CD4-positive, alpha-beta T cell treated with Interleukin-21 for 1 hour (primary cell): ENCODE measurements at places on chromosomes 3 and 15.

DNA sequence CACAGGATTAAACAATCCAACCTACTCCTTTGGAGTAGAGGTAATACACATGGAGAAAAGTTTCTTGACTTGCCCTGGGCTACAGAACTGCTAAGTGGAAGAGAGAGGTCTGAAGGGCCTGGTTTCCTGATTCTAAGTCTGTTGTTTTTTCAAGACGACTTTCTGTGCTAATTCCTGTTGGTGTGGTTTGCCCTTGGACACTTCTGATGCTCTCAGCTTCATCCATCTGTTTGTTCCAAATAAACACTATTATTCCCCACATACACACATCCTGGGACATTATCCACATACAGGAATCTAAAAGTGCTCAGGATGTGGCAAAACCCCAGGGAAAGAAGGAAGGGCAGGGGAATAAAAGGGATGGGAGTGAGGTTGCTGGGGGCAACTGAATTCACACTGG lies 393.5 kb upstream of the TBL1XR1 start:
- DNase-seq, result no peak

DNA sequence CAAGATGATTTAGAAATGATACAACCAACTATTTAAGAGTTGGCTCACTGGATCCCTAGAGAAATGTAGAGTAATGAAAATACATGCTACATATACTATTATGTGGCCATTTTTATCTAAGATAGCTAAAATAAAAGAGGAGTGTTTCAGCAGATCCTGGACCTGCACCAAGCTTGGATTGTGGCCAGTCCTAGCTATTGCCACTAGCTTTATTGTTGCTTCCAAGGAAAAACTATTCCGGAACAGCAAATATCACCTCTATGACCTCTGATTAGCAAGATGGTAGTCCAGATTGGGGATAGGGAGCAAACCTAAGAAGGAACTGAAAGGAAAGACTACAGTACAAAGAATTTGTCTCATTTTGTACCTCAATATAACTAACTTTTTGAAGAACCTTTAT lies 63.7 kb upstream of the NDN start:
- no peak for DNase-seq

DNA sequence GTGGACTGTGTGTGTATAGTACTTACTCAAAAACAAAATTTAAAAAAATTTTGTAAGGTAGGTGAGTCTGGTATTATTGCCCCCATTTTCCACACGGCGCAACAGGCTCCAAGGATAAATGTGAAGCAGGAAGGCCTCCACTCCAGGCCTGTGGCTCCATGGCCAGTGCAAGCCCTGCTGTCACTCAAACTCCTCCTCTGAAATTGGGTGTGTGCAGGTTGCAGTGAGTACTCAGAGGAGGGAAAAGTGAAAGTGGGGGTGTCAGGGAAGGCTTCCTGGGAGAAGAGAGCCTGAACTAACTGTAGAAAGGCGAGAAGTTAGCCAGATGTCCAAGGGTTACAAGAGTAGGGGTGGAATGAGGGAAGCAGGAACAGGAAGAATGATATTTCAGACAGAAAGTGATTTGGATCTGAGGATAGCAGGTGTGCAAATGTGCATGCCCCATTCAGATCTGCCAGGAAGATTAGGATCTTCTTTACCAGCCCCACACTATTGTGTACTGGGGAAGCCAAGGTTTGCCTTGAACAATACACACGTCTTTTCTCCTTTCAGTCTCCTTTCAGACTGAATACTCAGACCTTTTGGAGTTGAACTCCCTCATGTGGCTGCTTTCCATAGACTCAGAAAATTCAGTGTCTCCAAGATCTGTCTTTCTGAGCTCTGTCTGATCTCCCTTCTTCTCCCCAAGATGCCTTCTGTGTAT lies 48.7 kb upstream of the RYK start:
- DNase-seq, result no peak

GRCh38 chr15:70240082-70240481 lies 142.4 kb upstream of the TLE3 start:
- no peak for DNase-seq

DNA sequence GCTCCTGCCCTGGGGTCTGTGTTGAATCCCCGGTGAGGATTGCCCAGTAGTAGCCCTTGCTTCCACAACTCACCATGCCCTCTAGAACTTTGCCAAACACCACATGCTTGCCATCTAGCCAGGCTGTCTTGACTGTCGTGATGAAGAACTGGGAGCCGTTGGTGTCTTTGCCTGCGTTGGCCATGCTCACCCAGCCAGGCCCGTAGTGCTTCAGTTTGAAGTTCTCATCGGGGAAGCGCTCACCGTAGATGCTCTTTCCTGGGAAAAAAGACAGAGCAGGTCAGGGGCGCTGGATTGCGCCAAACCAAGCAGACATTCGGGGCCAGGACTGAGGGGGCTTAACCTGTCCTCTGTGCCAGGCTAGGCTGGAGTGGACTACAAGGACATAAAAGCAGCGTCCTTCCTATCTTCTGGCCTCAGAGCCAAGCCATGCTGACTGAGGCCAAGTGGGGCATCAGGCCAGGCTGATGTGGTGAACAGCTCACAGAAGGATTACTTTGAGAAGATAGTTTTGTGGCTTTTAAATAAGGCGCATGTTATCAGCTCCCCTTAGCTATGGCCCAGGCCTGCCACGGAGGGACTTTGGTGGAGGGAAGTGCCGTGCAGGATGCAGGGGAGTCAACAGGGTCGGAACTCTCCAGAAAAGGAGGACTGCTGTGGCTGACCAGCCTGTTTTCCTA lies 5.3 kb downstream of the SNX22 start:
- DNase-seq, result no peak

DNA sequence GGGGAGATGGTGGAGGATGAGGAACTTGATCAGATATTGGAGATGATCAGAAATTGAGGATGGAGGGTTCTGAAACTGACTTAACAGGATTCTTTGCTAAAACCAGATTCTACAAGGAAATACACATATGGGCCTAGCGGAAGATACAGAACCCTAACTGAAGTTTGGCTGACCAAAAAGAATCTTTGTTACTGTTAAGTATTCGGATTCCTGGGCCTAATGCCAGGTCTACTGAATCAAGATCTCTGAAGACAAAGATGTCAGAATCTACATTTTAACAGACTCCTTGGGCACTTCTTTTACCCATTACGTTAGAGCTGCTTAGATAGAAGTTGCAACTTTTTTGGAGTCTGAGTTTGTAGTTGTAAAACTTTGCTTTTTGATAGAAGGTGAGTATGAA lies 137.7 kb downstream of the FNDC3B start:
- no peak for DNase-seq

GRCh38 chr3:33490641-33491241 lies 50.5 kb upstream of the UBP1 start:
- no peak for DNase-seq

DNA sequence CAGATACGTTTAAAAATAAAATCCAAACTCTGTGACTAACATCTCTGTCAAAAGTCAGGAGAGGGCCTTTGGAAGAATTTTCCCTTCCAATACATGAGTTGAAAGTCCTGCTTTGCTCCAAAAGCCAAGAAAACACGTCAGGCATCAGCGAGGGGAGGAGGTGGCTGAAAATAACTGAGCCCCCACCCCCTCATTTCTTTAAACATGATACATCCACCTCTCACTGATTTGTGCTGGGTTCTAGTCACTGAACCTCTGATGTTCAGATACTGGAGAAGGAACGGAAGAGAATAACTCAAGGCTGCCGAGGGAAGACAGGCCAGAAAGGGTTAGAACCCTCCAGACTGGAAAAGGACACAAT lies 9.4 kb upstream of the SEMA5B start:
- no peak for DNase-seq

DNA sequence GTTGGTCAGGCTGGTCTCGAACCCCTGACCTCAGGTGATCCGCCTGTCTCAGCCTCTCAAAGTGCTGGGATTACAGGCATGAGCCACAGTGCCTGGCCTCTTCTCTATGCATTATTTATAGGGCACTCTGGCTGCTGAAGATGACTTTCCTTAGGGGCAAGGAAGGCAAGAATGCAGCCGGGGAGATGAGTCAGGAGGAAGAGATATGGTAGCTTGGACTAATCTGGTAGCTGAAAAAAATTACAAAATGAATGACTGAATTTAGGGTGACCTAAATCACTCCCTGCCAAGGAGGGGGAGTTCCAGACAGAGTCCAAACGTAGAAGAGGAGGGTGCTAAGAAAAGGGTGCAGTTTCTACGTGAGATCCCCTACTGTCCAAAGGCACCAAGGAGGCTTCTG lies 14.2 kb downstream of the RHCG start:
- DNase-seq, result no peak

DNA sequence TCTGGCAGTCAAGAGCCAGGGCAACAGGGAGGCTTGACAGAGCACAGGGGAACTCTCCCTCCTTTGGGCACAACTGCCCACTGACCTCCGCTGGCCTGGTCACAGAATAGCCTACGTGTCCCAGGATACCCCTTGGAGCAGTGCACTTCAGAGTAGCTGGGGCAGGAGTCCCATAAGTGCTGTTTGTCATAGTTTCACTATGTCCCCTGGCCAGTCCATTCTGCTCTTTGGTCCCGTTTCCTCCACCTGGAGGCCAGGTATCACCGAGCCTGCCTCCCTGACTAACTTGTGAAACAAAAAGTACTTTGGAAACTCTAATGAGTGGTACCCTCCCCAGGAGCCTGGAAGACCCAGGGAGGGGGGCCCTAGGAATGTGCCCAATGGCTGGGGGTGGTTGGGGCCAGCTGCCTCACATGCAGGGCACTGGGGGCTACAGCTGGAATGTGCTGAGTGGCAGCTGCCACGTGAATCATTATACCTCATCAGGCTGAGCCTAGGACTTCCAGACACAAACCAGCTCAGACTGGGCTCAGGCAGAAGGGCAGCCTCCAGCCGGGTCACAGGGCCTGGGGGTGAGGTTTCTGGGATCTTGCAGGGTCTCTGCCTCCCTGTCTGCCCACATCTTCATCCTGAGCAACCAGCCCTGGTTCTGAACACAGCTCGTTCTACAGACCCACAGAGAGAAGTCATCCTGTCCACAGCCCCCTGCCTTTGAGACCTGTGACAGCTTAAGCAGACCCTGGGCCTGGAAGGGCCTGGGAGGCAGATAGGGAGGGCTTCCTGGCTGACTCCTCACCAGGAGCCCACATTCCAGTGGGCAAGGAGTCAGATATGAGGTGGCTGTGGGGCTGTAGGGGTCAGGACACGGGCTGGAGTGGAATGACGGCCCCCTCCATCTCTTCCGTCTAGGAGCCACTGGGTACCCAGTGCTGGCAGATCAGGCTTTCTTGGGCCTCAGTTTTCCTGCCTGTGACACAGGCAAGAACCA lies 914 bp upstream of the PTH1R start:
- DNase-seq, result no peak

- no peak for DNase-seq
Measured at GRCh38 chr3:102531686-102532085, 96.9 kb downstream of the ZPLD1 start.

GRCh38 chr3:64884536-64884935 lies 196.7 kb upstream of the ADAMTS9 start:
- no peak for DNase-seq

DNA sequence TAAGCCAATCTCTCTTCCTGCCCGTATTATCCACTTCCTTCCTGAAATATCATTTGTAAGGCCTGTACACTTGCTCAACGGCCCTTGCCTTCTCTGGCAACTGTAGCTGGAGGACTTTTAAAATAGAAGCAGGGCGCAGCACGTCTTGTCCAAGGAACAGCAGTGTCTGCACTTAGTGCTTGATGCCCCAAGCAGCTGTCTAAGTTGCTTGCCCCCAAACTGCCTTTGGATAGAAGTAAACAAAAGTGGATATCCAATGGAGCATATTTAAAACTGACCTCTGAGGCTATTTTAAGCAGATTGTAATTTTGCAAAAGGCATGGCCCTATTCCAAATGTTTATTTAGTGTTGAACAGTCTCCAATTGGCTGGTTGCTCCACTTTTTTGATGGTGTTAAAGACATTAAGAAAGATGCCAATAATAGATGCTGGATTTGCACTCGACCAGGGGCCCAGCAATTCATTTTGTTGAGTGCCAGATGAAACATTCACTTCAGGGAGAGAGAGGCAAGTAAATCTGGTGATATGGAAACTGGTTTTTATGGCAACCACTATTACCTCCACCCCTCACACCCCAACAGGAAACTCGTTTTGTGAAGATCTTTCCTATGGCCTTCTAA lies 526.8 kb upstream of the TBL1XR1 start:
- no peak for DNase-seq

DNA sequence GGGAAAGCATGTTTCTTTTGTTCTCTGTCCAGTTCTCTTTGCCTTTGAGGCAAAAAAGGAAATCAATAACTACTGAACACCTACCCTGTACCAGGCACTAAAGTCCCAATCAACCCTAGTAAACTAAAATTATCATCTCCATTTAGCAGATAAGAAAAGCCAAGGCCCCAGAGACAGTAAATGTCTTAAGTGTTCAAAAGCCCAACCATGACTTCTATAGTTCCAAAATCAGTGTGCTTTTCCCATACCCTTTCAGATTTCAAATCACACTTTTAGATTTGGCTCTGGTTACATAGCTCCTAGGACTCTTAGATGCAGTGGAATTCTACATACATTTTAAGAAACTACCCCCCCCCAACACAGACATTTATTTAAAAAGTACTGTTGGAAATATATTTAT lies 63.5 kb downstream of the UACA start:
- DNase-seq, result no peak

DNA sequence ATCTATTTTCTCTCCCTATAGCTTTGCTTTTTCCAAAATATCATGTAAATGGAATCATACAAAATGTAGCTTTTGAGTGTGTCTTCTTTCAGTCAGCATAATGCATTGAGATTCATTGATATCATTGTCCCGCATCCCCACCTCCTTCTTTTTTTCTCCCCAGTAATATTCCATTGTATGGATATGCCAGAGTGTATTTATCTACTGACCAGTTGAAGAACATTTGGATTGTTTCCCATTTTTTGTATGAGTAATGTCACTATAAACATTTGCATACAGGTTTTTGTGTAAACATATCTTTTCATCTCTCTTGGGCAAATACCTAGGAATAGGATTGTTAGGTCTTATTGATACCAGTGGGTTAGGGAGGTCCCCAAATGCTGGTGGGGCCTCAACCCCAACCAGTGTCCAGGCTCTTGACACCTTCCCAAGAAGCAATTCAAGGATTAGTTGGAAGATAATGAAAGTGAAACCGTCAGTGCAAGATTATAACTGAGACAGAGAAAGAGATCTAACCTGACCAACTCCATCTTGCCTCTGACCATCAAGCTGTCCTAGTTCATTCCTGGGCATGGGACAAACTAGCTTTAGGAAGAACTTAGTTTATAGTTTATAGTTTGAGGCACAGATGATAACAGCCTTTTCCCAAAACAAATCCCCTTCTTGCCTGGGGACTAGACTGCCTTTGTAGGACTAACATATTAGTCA lies 7.4 kb upstream of the SLC33A1 start:
- no peak for DNase-seq

DNA sequence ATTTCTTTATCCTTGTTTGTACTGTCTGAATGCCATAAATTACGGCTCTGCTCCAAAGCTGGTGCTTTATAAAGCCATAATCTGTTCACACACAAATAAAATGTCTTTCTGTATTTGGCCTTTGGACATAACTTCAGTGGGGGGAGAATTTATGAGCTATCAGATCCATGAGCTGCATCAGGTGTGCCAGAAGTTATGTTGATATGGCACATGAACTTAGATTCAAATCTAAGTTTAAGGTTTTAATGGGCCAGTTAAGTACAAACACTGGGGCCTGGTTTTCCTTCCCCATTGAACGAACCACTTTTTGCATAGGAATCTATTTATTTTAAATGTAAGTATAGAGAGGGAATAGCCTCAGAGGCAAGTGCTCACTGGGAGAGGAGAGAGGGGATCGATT lies 239.9 kb downstream of the NFKBIZ start:
- DNase-seq, result no peak
